Left kidney (tissue), 8 donors: ENCODE measurements at places on chromosomes 4 and X. TPM values are rescaled to one million over a fixed set of nuclear protein-coding genes. Genes with fewer than 3 reads are reported as not detected.

The PRRG1 gene
- 21.8 TPM for polyA plus RNA-seq

The TLR8 gene
- 0.15 TPM for polyA plus RNA-seq

The FGFBP2 gene
- 0.25 TPM for polyA plus RNA-seq

The NAP1L3 gene
- polyA plus RNA-seq: 14.6 TPM

The MAGEA9B gene
- not detected for polyA plus RNA-seq
